Adipose tissue (tissue), 3 donors: ENCODE measurements at places on chromosomes 5 and 9. TPM values are rescaled to one million over a fixed set of nuclear protein-coding genes. Genes with fewer than 3 reads are reported as not detected.

The PFN3 gene
- polyA plus RNA-seq = not detected

The PDE6A gene
- polyA plus RNA-seq = 0.01 TPM

The PCDHA4 gene
- 1.7 TPM for polyA plus RNA-seq

The LRRC26 gene
- polyA plus RNA-seq = 0.47 TPM

The SLC6A19 gene
- 0.07 TPM for polyA plus RNA-seq

The SLC22A5 gene
- polyA plus RNA-seq = 5.1 TPM

The OCLN gene
- 2.1 TPM for polyA plus RNA-seq

The SPATA24 gene
- 4.1 TPM for polyA plus RNA-seq

The COL23A1 gene
- polyA plus RNA-seq = 0.45 TPM

The INSL6 gene
- polyA plus RNA-seq = not detected
